B cell (primary cell): ENCODE measurements at places on chromosomes 7 and 10.

DNA sequence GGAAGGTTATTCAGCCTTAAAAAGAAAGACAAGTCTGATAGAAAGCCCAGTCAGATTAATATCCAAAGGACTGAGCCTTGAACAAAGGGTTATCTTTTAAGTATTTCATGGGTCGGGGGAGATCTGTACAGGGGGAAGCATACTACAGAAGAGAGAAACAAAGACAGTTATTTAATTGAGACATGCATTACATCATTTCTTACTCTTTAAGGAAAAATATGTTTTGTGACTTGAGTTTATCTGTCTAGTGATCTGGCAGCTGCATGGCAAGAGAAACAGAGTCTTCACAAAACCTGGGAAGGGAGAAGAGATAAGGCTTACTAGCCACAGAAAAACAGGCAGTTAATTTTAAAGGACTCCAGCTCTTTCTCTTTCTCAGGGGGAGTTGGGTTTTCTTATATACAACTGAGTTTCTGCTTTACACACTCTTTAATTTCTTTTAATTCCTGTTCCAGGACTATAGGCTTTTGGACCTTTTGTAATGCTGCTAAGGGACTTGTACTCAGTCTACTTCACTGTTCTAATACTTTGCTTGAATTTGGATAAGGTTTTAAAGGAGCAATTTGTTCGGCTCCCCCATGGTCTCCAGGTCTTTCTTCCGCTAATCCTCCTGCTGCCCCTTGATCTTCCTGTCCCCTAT, 20.9 kb upstream of the CYP3A43 start:
- H3K4me1 ChIP-seq: no peaks in the 10 kb centered on the region
- no peak overlapping the region for H3K27ac ChIP-seq
- no peaks in the 10 kb centered on the region for H3K36me3 ChIP-seq
- H3K27me3 ChIP-seq: peaks cover 7% of the 10 kb centered on the region
- H3K4me3 ChIP-seq: no peak overlapping the region

GRCh38 chr10:126570621-126571602, 99.6 kb downstream of the C10orf90 start:
- H3K4me1 ChIP-seq: no peaks in the 10 kb centered on the region
- H3K36me3 ChIP-seq: no peaks in the 10 kb centered on the region
- DNase-seq: no peak
- no peaks in the 10 kb centered on the region for H3K27me3 ChIP-seq
- H3K27ac ChIP-seq: no peak overlapping the region
- no peak overlapping the region for H3K4me3 ChIP-seq

GRCh38 chr10:89093728-89094127, 103.1 kb downstream of the FAS start:
- H3K36me3 ChIP-seq: no peaks in the 10 kb centered on the region
- H3K27ac ChIP-seq: no peak overlapping the region

- no peak overlapping the region for H3K4me3 ChIP-seq
- H3K27ac ChIP-seq: no peak overlapping the region
- DNase-seq: no peak
- no peaks in the 10 kb centered on the region for H3K27me3 ChIP-seq
- no peaks in the 10 kb centered on the region for H3K36me3 ChIP-seq
- no peaks in the 10 kb centered on the region for H3K4me1 ChIP-seq
Measured at GRCh38 chr10:51861051-51861450, 161.7 kb upstream of the CSTF2T start.

GRCh38 chr7:94973844-94974243, 66.5 kb downstream of the PPP1R9A start:
- no peak overlapping the region for H3K27ac ChIP-seq
- H3K36me3 ChIP-seq: no peaks in the 10 kb centered on the region
- DNase-seq: no peak

GRCh38 chr7:130838738-130839137, 104.7 kb upstream of the KLF14 start:
- H3K27ac ChIP-seq: no peak overlapping the region
- H3K4me1 ChIP-seq: peaks cover 13% of the 10 kb centered on the region
- H3K36me3 ChIP-seq: no peaks in the 10 kb centered on the region
- H3K27me3 ChIP-seq: no peaks in the 10 kb centered on the region
- H3K4me3 ChIP-seq: no peak overlapping the region
- DNase-seq: no peak

DNA sequence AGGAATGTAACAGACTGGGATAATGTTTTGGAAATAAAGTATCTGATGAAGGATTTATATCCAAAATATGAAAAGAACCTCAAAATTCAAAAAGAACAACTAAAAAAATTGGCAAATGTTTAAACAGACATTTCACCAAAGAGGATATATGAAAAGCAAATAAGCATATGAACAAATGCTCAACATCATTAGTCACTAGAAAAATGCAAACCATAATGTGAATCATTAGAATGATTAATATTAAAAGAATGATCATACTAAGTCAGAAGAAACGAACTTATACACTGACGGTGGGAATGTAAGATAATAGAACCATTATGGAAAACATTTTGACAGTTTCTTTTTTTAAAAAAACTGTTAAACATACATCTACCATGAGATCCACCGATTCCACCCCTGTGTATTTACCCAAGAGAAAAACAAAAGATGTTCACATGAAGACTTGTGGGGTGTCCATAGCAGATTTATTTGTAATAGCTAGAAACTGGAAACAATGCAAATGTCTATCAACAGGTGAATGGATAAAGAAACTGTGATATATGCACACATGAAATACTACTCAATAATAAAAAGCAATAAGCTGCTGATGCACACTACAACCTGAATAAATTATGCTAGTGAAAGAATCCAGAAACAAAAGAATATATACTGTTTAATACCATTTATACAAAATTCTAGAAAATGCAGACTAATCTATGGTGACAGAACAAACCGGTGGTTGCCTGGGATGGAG, 35.7 kb downstream of the PRKG1 start:
- no peak overlapping the region for H3K27ac ChIP-seq
- H3K36me3 ChIP-seq: no peaks in the 10 kb centered on the region
- H3K4me1 ChIP-seq: no peaks in the 10 kb centered on the region

DNA sequence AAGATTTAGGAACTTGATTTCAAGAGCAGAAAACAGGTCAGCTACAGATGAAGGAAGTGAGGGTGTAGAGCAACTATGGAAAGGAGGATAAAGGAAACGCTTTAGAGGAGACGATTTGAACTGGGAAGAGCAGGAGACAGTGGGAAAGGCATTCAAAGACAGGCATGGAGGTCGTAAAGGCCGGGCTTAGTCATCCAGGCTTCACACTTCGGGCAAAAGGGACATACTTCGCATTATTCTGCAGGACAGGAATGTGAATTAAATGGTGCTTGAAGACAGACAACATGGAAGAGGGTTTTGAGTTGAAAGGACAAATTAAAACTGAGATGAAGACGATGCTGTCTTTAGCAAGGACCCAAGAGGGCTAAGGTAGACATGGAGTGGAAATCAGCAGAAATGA, 8.1 kb downstream of the FAM171A1 start:
- H3K4me1 ChIP-seq: no peaks in the 10 kb centered on the region
- no peak overlapping the region for H3K27ac ChIP-seq

GRCh38 chr7:103715376-103716120, 269.5 kb upstream of the SLC26A5 start:
- H3K27me3 ChIP-seq: no peaks in the 10 kb centered on the region
- H3K36me3 ChIP-seq: no peaks in the 10 kb centered on the region
- H3K27ac ChIP-seq: no peak overlapping the region

DNA sequence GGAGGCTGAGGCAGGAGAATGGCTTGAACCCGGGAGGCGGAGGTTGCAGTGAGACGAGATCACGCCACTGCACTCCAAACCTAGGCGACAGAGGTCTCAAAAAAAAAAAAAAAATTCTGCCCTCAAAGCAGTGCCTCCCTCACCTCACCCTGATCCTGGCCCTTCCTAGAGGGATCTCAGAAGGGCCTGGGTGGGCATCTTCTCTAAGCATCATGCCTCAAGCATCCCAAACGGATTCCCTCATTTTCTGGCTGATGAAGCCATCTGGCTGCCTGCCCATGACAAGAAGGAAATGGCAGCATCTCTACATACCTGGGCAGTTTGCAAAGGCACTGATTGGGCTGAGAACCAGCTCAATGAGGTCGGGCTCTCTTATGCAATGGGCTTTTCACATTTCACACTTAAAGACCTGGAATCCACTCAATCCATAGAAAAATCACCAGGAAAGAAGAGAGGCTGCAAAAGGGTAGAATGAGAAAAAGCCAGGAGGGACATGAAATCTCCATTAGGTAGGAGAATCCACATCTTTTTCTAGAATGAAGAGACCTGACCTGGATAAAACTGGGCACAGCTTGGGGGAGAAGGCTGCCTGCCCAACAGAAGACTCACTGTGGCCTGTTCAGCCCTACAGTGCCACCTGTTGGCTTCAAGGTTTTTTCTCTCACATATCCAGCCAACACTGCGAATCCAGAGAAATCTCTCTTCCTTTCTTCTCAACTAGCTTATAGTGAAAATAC, 48.1 kb downstream of the PDLIM1 start:
- H3K4me1 ChIP-seq: peaks cover 7% of the 10 kb centered on the region
- no peak overlapping the region for H3K4me3 ChIP-seq
- no peaks in the 10 kb centered on the region for H3K27me3 ChIP-seq
- H3K36me3 ChIP-seq: peaks cover 11% of the 10 kb centered on the region
- no peak overlapping the region for H3K27ac ChIP-seq

DNA sequence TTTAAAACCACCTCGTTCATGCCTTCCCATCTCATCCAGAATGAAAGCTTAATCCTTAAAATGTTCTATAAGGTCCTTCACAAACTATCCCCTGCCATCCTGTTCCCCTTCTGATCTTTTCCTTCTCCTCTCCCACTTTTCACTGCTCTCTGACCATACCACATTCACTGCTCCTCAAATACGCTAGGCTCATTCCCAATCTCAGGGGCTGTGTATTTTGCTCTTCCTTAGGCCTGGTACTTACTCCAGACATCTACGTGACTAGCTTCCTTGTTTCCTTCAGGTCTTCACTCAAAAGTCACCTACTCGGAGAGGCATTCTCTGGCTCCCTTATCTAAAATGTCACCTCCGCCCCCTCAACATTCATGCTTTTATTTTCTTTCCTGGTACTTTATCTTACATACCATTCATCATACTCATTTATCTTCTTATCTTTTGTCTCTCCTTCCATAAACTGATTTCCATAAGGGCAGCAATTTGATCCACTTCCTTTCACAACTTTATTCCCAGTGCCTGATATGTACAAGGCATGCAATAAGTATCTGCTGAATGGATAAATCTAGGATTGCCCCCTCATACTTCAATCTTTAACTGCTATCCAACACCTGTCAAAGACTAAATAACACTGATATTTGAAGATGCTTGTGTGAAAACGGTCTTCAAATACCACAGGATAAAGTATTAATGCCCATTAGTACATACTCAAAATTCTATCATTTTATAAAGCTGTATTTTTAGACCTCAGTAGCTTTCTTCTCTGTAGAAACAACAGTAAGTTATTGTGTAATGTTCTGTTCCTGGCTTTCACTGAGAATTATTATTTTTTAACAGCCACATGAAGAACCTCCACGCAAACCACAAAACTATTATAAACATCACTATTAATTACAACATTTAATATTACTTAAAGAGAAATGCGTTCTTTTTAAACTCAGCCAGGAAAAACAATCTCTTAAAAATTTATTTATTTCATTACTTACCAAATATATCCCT, 27.0 kb downstream of the JMJD1C start:
- no peak for DNase-seq
- no peak overlapping the region for H3K27ac ChIP-seq
- no peaks in the 10 kb centered on the region for H3K4me1 ChIP-seq
- H3K4me3 ChIP-seq: no peak overlapping the region
- no peaks in the 10 kb centered on the region for H3K36me3 ChIP-seq

- H3K4me1 ChIP-seq: no peaks in the 10 kb centered on the region
- H3K27ac ChIP-seq: no peak overlapping the region
- DNase-seq: no peak
- no peaks in the 10 kb centered on the region for H3K36me3 ChIP-seq
- H3K27me3 ChIP-seq: no peaks in the 10 kb centered on the region
Measured at GRCh38 chr10:103502849-103503660, 9.6 kb downstream of the NEURL1 start.

DNA sequence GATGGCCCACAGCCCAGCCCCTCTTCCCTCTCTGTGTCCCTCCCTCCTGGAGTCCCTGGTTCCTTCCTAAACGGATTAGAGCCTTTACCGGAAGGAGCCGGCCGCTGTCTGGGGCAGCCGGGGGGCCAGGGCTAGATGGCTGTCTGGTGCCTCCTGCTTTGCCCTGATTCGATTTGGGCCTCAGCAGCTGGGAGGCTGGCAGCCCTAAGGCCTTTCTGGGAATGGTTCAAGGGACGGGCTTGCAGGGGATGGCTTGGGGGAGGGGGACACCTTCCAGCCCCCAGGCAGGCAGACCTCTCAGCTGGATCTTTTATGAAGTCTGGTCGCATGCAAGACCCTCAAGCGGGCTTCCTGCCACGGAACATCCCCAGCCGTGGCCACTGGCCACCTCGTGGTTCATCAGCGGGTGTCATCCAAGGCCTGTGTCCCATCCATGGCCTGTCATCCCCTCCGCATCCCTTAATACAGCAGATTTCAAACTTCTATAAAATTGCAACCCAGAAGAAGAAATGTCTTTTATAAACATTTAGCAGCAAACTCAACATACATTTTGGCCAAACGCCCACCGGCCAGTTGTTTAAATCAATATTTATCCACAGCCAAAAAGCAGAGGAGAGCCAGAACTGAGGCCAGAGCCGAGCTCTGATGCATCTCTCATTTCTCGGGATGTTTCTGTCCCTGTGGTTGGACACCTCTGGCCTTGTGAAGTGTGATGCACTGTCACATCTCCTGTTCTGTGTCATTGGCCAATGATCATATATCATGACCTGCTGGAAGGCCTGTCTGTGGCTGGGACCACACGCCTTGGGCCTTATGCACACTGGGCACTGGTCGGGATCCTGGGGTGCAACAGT, 52.0 kb downstream of the GTF2IRD1 start:
- H3K27ac ChIP-seq: no peak overlapping the region
- no peak for DNase-seq

GRCh38 chr10:128035557-128035973, 90.7 kb downstream of the MKI67 start:
- H3K4me3 ChIP-seq: no peak overlapping the region
- H3K27ac ChIP-seq: no peak overlapping the region
- H3K27me3 ChIP-seq: no peaks in the 10 kb centered on the region
- H3K36me3 ChIP-seq: no peaks in the 10 kb centered on the region
- no peaks in the 10 kb centered on the region for H3K4me1 ChIP-seq

DNA sequence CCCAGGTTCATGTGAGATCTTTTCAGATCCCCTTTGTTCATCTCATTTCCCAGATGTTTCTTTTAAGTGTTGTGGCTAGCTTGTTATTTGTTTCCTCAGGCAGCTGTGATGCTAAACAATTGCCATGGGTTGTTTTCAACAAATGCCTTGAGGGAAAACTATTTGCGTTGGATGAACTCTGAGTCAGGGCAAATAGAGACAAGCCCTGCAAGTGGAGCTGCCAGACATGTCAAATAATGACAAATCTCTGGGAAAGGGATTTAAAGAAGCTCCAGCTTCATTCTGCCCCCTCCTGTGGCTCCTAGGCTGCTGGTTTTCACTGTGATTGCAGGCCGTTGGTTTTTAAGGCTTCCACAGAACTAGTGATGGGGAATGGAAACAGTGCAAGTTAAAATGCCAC, 272.4 kb upstream of the SP8 start:
- no peak overlapping the region for H3K4me3 ChIP-seq
- no peak overlapping the region for H3K27ac ChIP-seq
- no peaks in the 10 kb centered on the region for H3K4me1 ChIP-seq

DNA sequence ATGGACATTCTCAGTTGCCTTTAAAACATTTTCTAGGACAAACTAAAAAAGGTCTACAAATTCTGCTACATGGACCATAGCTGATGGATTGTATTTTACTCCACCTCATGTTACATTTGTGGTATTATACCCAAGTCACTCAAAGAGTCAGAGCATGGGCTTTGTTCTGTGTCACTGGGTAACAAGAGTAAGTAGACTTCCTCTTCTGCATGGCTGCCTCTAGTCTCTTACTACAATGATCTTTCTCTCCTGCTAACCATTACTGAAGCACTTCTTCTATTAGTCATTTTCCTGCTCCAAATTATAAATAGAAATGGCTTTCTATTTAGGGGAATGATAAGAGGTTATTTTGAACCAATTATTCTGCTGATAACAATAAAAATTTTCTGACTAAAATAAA, 727.4 kb upstream of the NRP1 start:
- H3K27me3 ChIP-seq: no peaks in the 10 kb centered on the region
- no peak overlapping the region for H3K27ac ChIP-seq
- no peak overlapping the region for H3K4me3 ChIP-seq
